ENCODE measurements at places on chromosomes 16 and 17.

DNA sequence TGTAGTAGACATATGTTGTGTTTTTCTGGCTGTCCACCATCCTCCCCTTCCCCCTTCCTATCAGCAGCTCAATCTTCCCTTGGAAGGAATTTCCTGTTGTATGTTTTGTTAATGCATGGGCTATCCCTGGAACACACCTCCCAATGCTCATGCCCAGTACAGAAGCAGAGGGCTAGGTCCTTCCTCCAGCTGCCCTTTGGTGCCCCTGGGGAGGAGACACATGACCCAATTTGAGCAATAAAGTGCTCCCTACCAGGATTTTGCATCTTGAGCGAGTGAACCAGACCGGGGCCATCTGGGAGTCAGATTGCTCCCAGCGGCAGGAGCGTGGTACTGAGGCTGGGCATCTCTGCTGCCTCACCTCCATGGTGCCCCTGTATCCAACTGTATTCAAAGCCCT is 141.5 kb upstream of the MED13 start:
- no peak for DNase-seq

GRCh38 chr17:40348136-40348504 is 16.4 kb downstream of the GJD3 start:
- DNase-seq, result no peak

DNA sequence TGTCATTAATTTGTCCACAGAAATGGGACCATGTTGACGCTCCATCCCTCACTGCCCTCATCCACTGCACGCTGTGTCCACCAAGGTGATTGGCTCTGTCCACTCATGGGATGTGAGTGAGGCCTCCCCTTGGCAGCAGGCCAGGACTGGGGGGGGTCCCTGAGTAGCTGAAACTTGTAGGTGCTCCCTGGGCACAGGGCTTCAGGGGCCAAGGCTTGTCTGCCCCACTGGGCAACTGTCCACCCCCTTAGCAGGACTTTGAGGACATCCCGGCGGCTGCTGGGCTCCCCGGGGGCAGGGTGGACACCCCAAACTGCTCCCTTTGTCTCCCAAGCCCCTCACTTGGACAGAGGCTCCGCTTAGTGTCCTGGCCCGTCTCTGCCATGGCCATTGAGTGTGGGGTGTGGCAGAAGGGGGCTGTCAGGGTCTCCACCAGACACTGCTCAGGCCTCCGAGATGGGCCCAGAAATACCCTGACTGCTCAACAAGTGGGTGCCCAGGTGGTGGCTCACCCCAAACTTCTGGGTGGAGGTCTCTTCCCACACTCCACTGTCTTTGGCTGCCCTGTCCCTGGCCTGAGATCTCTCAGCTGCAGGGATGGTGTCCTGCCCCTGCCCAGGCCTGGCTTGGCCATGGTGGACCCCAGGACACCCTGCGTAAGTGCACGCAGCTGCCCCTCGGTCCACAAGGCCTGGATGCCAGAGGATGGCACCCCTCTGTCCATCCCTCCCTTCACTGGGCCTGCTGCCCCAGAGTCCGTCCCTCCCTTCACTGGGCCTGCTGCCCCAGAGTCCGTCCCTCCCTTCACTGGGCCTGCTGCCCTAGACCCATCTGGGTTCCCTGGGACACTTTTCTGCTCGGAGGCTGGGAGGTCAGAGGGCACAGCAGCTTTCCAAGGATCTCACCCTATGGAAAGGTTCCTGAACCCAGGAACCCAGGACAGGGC is 2.9 kb upstream of the RAB40C start:
- no peak for DNase-seq

DNA sequence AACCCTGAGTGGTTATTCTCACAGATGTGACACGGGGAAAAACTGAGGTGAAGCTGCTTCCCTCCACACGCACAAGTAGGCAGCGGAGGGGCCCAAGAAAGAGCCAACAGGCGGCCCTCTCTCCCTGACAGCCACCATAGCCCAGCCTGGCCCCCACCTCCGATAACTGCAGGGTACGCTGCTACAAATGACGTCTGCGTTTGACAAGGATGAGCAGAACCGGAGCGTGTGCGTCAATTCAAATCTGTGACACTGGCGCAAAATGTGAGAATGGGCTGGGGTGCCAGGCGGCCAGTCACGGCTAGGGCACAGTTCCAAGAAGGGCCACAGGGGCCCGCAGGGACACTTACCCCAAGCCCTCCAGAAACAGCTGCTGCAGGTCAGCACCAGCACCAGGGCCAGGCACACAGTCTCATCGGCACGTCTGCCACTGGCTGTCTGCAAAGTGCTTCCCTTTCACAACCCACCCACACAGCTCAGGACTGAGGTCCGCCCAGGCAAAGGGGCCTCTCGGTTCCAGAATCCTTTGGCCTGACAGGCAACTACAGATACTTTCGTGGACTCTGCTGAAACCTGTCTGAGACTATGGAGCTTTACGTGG is 14.4 kb downstream of the AXIN1 start:
- no peak for DNase-seq

DNA sequence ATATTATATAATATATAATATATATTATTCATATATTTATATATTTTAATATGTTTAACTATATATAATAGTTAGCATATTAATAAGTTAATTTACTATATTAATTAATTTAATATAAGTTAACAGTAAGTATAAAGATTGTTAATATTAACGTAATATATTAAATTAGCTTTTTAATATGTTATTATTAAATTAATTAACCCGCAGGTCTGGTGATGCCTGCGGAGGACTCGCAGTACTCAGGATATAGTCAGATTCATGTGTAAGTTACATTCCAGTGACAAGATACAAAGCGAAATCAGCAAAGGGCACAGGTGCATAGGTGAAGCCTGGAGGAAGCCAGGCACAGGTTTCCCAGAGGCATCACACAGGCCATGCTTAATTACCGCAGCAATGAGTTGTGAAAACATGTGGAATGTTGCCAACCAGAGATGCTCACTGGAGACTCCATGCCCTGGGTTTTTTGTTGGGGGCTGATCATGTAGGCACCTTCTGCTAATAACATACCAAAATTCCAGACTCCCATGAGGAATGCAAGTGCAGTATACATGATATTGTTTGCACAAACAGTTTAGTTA is 130.4 kb upstream of the MPHOSPH6 start:
- no peak for DNase-seq

DNA sequence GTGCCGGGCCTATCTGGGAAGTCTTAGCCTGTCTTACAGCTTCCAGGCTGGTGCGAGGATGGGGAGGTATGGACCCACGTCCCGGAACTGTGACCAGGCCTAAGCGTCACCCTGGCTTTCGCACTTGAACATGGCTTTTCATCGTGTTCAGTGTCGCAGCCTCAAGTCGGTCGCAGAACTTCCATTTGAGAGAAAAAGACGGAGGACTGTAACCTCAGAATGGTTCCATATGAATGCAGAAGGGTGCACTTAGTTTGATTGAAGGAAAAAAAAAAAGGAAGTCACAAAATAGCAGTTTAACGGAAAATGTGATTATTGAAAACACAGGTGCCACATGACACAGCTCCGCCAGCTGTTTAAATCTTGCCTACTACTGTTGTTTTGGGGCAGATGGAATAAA is 30.2 kb upstream of the JPT2 start:
- no peak for DNase-seq

- no peak for DNase-seq
These were observed 1.4 kb downstream of the SYNGR3 start for GRCh38 chr16:1991135-1991551.

GRCh38 chr17:56457501-56457900 is 136.0 kb upstream of the NOG start:
- no peak for DNase-seq

GRCh38 chr16:4486126-4486893 is 10.1 kb downstream of the HMOX2 start:
- DNase-seq, result no peak

- DNase-seq, result no peak
These were observed 8.6 kb downstream of the ATP2A3 start for GRCh38 chr17:3955673-3955988.

DNA sequence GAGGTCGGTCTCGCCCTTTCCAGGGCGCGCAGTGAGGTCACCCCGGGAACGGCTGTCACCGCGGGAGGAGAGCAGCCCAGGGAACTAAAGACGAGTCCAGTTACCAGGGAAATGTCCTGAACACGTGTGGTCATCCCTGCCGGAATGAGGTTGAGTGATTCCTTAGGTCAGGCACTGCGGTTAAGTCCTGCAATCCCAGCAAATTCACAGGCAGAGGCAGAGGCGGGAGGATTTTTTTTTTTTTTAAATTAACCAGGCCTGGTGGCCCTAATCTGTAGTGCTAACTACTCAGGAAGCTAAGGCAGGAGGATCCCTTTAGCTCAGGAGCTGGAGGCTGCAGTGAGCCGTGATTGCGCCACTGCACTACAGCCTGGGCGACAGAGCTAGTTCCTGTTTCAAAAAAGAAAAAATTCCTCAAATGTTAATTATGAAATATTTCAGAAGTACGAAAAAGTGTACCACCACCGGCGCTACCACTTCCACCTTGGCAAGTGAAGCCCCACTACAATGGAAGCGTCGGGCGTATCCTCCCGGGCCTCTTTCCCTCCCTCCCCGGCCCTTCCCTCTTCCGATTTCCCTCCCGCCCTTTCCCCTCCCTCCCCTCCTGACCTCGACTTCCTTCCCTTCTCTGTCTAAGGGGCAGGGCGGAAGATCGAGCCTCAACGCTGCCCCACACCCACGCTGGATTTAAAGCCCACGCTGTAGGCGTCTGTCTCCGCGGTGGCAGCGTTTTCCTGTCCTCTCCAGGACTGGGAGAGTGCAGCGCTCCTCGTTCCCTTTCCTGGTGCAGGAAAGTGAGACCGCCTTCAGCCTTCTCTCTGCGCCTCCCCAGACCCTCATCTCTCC is 27.3 kb downstream of the SLFN11 start:
- no peak for DNase-seq

GRCh38 chr16:1159973-1160772 is 7.3 kb downstream of the CACNA1H start:
- DNase-seq, result peak; percentile 60

- DNase-seq, result no peak
These were observed 16.9 kb downstream of the GRIN2C start for GRCh38 chr17:74842599-74843351.

GRCh38 chr16:71623597-71623996 is 2.4 kb upstream of the MARVELD3 start:
- peak; percentile 41 for DNase-seq

DNA sequence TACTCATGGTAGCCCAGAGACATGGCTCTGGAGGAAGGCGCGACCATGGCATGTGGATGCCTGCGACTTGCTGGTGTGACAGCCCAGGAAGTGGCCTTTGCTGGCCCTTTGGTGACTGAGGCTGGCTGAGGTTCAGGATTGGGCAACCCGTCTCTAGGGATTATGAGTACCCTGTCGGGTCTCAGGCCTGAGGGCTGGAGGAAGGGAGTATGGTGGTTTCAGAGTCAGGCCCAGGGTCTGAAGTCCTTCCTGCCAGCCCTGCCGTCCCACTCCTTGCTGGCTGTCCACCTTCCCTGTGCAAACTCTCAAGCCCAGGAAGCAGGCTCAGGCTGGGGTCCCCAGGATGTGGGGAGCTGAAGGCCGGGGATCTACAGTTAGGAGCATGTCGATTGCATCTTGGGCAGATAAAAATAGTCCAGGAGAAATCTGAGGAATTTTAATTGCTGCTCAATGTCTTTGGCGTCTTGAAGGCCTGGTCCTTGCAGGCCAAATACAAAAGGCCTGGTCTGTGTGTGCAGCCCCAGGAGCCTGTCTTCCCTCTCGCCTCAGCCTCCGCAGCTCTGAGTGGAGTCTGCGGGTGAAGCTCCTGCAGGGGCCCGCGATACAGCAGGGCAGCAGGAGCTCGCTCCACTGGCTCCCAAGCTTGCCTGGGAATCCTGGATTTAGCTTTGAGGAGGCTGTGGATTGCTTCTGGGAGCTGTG is 52.5 kb downstream of the NKD1 start:
- no peak for DNase-seq

DNA sequence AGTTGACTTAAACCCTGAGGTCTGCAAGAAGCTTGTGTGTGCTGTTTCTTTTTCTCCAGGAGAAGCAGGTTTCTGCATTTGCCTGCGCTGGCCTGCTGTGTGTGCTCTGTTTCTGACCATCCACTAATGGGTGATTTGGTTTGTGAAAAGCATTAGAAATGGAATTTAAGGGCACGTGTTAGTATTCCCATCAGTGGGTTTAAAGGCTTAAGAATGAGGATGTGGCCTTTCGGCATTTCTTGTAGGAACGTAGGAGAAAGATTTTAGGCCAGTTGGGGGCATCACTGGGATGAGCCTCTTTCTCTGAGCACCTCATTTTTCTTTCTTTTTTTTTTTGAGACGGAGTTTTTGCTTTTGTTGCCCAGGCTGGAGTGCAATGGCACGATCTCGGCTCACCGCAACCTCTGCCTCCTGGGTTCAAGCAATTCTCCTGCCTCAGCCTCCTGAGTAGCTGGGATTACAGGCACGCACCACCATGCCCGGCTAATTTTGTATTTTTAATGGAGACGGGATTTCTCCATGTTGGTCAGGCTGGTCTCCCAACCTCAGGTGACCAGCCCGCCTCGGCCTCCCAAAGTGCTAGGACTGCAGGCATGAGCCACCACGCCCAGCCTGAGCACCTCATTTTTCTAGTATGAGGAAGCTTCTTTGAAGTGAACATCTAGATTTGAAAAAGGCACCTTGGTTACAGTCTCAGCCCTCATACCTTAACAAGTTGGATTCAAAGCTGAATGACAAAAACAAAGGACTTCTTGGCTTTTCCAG is 110.3 kb downstream of the BANP start:
- no peak for DNase-seq

- DNase-seq, result no peak
These were observed 399.5 kb upstream of the TNRC6C start for GRCh38 chr17:77558846-77559626.

- DNase-seq, result no peak
These were observed 9.7 kb upstream of the MLKL start for GRCh38 chr16:74710401-74710800.

DNA sequence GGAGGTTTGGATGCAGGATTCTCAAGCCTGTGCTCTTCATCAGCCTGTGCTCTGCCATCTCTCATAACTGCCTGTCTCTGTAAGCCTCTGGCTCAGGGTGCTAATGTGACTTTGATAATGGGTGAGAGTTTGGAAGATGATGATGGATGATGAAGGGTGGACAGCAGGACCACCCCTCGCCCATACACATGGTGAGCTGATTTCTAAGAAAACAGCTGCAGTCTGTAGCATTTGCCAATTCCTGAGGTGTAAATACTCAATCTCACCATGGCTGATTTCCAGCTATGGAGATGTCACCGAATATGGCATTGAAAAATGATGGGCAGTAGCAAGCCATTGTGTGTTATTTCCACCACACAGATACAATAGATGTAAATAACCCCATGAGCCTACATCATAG is 74.2 kb downstream of the ARSG start:
- no peak for DNase-seq

DNA sequence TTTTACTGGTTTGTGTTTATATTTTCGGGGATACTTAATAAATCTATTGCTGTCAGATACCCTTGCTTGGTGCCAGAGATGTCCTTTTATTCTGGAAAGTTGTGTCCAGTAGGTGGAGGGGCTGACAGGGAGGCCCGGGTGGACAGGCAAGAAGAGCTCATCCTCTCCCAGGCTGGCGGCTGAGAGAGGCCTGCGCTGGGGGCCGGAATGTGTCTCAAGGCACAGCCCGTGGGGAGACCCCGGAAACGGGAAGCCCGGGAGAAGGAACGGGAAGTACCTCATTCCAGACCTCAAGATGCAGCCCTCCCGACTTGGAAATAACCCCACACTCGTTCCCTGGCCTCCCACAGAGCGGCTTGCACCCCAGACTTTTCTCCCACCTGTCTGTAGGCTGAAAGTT is 12.5 kb upstream of the DEF8 start:
- no peak for DNase-seq

GRCh38 chr17:30964876-30965275 is 6.0 kb upstream of the RNF135 start:
- DNase-seq, result no peak

GRCh38 chr17:48583708-48584222 is 5.6 kb upstream of the HOXB4 start:
- DNase-seq, result no peak

Data from RPMI8226 (cell line).